ENCODE measurements at places on chromosomes 1 and 21.

DNA sequence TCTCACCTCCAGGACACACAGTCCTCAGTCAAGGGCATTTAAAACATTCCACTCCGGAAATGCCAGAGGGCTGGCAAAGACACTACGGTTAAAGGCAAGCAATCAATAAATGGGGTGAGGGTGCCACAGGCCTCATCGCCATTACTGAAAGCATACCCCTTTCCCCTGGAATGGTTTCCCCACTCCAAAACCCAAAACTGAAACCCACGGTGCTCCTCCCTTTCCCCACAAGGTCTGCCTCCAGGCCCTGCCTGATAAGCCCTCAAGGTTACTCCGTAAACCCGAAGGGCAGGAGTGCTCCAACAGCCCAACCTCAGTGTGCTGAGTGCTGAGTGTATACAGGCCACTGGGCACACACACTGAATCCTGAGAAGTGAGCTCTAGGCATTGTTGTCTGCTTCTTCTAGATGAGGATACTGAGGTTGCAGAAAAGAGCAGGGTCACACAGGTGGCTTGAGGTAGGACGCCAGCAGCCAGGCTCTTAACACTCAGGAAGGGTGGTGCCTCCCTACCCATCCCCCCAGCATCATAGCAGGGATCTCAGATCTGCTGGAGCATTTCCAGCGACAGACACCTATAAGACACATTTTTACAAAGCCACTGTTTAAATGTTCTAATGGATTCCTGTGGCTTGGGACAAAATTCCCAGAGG lies 29.0 kb downstream of the SSBP3 start:
- DNase-seq = no peak

- DNase-seq = no peak
Measured at GRCh38 chr1:204288021-204288588, 71.6 kb downstream of the PLEKHA6 start.

DNA sequence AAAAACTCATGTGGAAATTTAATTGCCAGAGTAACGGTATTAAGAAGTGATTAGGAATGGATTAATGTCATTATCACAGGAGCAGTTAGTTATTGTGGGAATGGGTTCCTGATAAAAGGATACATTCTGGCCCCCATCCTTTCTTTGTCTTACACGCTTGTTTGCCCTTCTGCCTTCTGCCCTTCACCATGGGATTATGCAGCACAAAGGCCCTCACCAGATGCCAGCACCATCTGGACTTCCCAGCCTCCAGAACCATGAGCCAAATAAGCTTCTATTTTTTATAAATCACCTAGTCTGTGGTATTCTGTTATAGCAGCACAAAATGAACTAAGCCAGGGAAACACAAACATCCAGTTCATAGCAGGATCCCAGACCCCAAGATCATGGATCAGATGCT lies 33.9 kb upstream of the POU2F1 start:
- no peak for DNase-seq

- no peak for DNase-seq
Measured at GRCh38 chr1:34002810-34003209, 138.9 kb downstream of the HMGB4 start.

DNA sequence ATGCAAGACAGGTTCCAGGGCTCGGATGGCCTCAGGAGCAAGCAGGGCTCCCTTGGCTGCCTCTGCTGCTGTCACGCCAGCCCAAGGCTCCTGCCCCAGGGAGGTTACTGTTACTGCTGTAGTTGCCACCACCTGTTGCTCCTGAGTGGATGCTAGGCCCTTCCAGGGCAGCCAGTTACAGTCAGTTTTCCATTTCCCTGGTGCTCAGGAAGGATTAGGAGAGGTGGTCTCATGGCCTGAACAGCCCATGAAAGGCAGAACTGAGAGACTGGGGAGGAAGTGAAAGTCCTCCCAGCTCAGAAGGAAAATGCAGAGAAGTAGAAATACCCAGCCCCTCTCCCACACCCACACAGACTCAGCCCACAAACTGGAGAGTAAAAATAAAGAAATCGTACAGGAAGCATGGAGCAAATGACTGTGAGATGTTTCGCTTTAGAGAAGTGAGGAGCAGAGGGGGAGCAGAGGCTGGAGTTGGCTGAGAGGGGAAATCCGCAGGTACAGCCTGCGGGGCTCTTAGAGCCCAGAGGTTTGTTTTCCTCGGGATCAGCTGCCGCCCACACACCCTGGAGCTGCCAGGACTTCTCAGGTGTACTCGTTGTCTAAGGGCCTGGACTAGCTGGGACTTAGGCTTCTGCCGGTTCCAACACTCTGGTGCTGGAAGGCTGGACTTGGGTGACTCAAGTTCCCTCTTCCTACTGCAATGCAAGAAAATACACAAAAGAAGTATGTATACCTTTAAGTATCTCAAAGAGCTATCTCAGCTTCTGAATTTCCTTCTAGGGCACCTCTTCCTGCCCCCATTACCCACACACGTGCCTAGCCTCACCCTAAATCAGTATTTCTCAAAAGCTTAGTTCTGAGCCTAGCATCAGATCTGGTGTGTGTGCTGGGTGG lies 2.3 kb downstream of the IL6R start:
- no peak for DNase-seq

DNA sequence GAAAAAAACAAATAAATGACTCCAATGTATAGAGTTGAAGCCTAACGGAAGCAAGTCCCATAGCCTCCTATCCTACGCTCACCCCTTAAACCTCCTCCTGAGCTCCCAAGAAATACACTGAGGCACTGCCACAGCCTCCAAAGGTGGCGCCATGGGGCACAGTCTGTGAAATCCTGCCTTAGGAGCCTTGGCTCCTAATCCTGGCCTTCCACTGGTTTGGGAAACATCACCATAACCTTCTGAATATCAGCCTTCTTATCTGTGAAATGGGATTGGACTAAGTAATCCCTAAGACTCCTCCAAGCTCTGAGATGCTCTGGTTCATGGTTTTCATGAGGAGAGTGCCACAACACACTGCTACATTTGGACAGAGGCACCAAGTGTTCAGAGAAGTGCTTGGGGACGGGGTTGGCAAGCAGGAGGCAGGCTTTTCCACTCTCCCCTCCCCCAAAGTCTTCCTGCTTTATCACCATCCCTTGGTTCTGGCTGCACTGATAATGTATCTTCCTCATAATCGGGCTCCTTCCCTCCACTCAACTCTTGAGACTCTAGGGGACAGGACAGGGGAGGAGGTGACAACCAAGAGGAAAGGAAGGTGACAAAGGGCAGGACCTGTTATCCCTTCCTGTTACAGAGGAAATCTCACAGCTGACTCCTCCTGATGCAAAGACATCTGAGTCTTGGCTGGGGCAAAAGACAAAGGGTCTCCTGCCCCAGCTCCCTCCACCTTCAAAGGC lies 2.7 kb downstream of the SLAMF7 start:
- no peak for DNase-seq

DNA sequence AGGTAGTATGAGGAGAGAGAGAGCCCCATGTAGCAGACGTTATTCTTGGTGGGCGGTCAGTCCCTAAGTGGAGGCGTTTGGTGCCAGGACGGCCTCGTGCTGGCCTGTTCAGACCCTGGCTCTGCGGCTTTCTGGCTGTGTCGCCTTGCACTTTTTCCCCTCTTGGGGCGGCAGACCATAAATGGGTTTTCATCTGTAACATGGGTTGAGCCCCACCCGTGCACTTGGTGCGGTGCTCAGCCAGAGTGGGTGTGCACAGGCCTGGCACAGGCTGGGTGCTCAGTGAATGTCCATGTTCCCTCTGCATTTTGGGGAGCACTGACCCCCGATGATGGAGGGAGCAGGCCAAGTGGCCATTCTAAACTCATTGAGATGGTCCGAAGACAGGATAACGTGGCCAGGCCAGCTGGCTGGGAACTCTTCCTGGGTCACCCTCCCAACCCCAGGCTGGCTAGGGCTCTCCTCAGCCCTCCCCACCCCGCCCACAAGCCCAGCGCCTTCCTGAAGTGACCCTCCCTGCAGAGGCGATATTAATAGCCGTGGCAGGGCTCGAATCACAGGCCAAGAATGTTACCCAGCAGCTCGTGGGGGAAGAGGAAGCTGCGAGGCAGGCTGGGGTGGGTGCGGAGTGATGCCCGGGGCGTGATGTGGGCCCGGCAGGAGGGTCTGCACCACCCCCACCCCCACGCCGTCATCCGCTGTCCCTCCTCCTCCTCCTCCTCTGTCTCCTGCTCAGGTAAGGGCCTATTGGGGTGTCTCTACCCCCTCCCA lies 78.5 kb downstream of the ARHGEF10L start:
- DNase-seq = no peak

GRCh38 chr1:204505674-204506200 lies 10.5 kb upstream of the MDM4 start:
- no peak for DNase-seq

GRCh38 chr1:67677930-67678329 lies 7.1 kb upstream of the GADD45A start:
- no peak for DNase-seq

DNA sequence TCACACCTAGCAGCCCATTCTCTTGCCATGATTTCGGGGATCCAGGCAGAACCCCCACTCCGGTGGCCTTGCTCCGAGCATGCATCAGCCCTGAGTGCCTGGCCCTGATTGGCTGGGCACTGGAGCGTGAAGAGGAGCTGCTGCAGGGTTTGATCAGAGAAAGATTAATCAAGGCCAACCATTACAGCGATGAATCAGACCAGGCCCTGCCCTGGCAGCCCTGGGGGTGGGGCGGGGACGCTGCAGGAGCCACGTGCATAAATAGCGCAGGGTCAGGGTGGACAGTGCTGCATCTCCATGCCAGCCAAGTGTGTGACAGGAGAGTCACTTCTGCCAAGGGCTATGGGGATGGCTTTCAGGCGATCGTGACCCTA lies 3.4 kb upstream of the FAM131C start:
- DNase-seq = no peak

GRCh38 chr1:105419030-105419429 lies 1637.4 kb upstream of the PRMT6 start:
- DNase-seq = no peak

DNA sequence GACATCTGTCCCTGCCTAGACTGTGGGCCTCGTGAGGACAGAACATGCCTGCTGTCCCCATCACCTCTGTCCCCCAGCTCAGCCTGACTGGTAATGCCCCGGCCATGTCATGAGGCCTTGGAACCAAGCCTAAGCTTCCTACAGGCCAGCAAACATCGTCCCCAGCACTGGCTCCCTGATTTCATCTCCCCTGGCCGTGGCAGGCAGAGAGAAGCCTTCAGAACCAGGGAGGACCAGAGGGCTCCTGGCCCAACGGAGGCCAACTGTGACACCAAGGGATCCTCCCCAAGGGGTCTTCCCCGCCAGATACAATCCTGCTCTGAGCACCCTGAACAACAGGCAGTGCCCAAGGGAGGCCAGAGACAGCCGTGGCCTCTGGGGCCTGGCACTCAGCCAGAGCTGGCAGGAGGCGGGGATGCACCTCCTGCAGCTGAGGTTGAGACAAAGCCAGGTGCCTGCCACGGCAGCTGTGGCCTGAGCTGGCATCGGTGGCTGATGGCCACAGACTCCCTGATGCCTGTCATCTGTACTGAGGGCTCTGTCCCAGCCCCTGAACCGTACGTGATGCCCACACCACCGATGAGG lies 9.9 kb upstream of the NPHP4 start:
- no peak for DNase-seq

- no peak for DNase-seq
Measured at GRCh38 chr21:36105327-36105842, 29.5 kb upstream of the CBR3 start.

DNA sequence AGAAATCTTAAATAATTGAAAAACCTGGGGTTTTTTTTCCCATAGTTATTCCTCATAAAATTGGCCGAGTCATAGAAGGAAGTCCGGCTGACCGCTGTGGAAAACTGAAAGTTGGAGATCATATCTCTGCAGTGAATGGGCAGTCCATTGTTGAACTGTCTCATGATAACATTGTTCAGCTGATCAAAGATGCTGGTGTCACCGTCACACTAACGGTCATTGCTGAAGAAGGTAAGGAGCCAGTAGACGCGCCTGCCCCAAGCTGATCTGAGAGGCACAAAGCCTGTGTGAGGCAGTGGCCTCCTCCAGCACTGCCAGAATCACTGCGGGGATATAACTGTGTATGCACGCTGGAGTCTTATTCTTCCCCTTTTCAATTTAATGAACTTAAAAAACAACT lies 100.3 kb downstream of the PHTF1 start:
- no peak for DNase-seq

GRCh38 chr1:118717893-118718292 lies 270.2 kb downstream of the TBX15 start:
- no peak for DNase-seq

GRCh38 chr1:8382608-8383505 lies 64.9 kb downstream of the SLC45A1 start:
- no peak for DNase-seq

GRCh38 chr21:43188181-43188580 lies 19.4 kb downstream of the CRYAA start:
- DNase-seq = no peak

DNA sequence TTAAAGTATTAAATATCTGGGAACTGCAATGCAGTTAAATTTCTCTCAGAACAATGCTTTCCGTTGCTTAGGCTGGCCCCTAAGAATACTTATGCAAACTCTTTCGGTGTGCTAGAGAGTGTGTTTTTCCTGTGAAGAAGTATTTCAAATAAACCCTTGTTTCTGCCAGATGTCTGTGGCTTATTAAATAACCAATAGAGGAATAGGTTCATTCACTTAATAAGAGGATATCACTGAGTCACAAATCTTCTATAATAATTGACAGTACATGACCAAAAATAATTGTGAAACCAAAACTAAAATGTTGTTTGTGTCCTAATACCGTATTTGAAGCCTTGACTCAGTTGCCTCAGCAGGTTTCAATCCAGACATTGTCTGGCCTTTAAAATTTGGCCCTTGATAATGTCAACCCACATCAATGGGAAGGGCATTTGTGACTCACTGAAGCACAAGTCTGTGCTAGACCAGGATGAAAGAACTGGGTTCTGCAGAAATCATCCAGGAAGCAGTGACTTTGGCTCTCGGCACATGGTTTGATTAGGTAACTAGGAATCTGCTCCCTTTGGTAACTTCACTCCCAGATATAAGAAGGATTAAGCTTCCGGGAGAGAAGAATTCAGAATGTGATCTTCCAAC lies 104.2 kb upstream of the BARHL2 start:
- DNase-seq = no peak

DNA sequence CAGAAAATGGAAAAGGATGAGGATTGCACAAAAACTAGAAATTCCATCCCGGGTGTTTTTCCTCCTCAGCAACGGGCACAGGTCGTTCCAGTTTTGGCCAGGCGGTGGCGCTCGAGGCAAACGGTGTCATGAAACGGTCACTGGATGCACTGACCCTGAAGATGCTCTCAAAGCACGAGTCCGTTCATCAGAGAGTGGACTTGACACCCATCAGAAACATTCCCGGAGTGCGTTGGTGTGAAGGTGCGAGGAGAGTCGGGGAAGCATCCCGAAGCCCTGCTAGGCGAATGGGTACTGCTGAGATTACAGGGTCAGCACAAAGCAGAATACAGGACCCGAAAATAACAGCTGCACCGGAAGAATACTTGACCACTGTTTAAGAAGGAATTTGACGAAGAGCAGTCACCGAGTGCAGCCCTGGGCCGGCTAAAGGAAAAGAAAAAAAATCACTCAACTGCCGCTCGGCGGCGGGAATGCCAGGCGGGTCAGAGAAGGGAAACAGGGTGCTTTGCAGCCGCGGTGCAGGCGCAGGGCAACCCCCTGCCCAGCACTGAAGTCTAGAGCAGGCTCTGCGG lies 71.7 kb upstream of the ETS2 start:
- DNase-seq = peak; percentile 59

GRCh38 chr1:207908107-207908734 lies 2.7 kb downstream of the CD34 start:
- no peak for DNase-seq
